ENCODE measurements at places on chromosomes 7 and 10.

- DNase-seq = peak; percentile 2
These were observed 294.5 kb downstream of the ADK start for GRCh38 chr10:74445493-74445892.

DNA sequence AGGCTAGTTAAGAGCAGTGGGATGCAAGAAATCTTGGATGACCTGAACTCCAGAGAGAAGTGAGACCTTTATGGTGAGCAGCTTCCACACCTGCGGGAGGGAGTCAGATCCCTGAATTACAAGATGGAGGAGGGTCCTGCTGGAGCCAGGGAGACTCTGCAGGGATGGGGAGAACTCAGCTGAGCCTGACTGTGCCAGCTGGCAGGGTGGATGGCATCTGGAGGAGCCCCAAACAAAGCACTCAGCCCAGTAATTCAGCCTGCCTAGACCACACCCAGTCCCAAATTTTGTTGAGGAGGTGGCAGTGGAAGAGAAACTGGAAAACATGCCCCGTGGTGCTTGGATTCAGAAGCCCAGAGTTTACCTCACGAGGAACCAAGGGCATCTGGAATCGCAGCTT is 208.2 kb downstream of the WDR11 start:
- DNase-seq = no peak

GRCh38 chr7:135077642-135078041 is 70.2 kb upstream of the TMEM140 start:
- DNase-seq = no peak

DNA sequence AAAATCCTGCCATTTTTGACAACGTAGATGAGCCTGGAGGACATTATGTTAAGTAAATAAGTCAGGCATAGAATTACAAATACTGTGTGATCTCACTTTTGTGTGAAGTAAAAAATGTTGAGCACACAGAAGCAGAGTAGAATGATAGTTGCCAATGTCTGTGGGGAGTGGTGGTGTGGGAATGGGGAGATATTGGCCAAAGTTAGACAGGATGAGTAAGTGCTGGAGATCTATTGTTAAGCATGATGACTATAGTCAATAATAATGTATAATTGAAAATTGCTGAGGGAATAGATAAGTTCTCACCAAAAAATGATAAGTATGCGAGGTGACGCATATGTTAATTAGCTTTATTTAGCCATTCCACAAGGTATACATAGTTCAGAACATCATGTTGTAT is 92.0 kb downstream of the GPR85 start:
- DNase-seq = no peak

DNA sequence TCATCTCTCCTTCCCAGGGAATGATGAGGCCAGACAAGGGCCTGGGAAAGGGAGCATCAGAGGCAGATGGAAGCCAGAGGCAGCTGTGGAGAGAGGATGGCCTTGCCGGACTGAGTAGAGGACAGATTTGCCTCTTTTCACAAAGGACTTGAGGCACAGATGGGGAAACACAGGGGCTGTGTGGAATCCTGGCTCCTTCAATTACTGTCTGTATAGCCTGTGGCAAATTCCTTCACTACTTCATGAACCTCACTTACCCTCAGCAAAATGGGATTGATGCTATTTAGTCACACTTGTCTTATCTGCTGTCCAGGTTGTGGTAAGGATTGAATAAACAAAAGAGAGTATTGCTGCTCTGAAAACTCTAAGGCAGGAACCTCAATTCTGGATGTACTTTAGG is 40.3 kb downstream of the SLC25A28 start:
- no peak for DNase-seq

All from small intestine (tissue), 16 donors.